ENCODE measurements at places on chromosomes 11 and 22. TPM values are rescaled to one million over a fixed set of nuclear protein-coding genes. Genes with fewer than 3 reads are reported as not detected.

SLC29A2 gene
- 18.9 TPM for total RNA-seq

- H3K4me1 ChIP-seq: peaks cover 19% of the 10 kb centered on the region
- peak overlapping the region; percentile 4 for H3K27ac ChIP-seq
- peaks cover 29% of the 10 kb centered on the region for H3K36me3 ChIP-seq
- H3K27me3 ChIP-seq: no peaks in the 10 kb centered on the region
Measured at GRCh38 chr11:57332694-57333440, 2.8 kb downstream of the SSRP1 start.

- H3K27ac ChIP-seq: peak within 1 kb of the TSS; percentile 97
- H3K4me1 ChIP-seq: peaks cover 59% of the 10 kb centered on the region
- H3K4me3 ChIP-seq: peak within 1 kb of the TSS; percentile 88
- no peaks in the 10 kb centered on the region for H3K27me3 ChIP-seq
- H3K36me3 ChIP-seq: no peaks in the 10 kb centered on the region
- DNase-seq: peak; percentile 69
Measured at GRCh38 chr22:24427500-24428164, at the start of gene ADORA2A. ADORA2A (plus strand) TSS chr22:24427599; CDS start chr22:24433405, 5,806 bp downstream.

- H3K4me1 ChIP-seq: no peaks in the 10 kb centered on the region
- DNase-seq: peak; percentile 15
- no peaks in the 10 kb centered on the region for H3K36me3 ChIP-seq
- no peaks in the 10 kb centered on the region for H3K27me3 ChIP-seq
Measured at GRCh38 chr11:2788168-2789071, 88.6 kb upstream of the KCNQ1OT1 start.

- DNase-seq: no peak
- no peak overlapping the region for H3K4me3 ChIP-seq
- no peak overlapping the region for H3K27ac ChIP-seq
Measured at GRCh38 chr11:97069160-97069559, 679.3 kb downstream of the JRKL start.

Measured in naive thymus-derived CD4-positive, alpha-beta T cell (primary cell).